Central memory CD4-positive, alpha-beta T cell (primary cell): ENCODE measurements at places on chromosomes 16 and 17.
A peak's percentile ranks its signal among the peaks of the same experiment; 100 is the strongest.

DNA sequence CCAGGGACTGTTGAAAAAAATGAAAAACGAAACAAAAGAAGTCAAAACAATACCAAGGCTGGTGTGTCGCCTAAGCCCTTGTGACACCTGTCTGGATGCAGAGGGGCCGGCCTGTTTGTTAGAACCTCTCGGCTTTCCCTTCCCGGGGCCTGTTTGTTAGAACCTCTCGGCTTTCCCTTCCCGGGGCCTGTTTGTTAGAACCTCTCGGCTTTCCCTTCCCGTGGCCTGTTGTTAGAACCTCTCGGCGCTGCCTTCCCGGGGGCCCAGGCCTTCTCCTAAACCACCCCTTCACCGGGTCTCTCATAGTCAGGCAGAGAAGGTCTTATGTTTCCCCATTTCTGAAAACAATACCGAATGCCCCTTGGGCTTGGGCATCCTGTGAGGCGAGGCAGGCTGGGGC lies 180.0 kb downstream of the BANP start:
- DNase-seq: no peak

GRCh38 chr16:78461496-78462287 lies 362.2 kb downstream of the WWOX start:
- DNase-seq: no peak

GRCh38 chr17:67829331-67829730 lies 4.0 kb downstream of the BPTF start:
- peak; percentile 13 for DNase-seq

DNA sequence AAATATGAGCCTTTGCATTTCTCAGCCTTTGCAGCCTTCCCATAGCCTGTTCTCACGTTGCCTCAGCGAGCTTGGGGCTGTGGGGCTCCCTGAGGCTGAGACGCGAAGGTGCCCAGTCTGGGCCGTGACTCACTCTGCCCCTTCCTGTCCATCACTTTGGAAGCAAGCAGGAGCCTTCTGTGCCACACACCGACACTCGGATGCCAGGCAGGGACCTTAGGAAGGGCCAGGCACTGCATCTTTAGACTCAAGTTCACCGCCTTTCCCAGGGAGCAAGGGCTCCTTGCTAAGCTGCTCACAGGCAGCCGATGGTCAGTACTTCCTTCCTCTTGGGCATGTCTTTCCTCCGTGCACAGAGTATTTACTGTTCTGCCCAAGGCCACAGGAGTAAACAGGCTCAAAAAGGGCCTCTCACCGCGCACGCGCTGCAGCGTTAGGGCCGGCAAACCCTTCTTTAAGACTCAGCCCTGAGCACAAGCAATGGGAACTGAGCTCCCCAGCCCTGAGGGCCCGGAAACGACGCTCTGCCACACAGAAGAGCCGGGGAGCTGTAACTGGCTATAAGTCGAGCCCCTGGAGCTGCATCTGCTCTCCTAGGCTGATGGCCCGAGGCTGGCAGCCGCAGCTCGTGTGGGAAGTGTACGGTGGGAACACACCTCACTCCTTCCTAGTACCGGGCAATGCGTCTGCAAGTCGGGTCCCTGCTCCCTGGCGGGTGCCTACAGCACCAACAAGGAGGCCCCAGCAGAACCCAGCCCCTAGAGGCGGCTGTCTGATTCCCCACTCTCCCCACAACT lies 7.2 kb downstream of the TIMM22 start:
- no peak for DNase-seq

- DNase-seq: no peak
Observed at GRCh38 chr16:4601036-4601863, 13.4 kb downstream of the UBALD1 start.
